ENCODE measurements at places on chromosomes 3 and 15.

GRCh38 chr3:125045965-125046364 is 9.8 kb downstream of the HEG1 start:
- H3K36me3 ChIP-seq: no peaks in the 10 kb centered on the region
- H3K4me3 ChIP-seq: no peak overlapping the region
- peaks cover 54% of the 10 kb centered on the region for H3K4me1 ChIP-seq

DNA sequence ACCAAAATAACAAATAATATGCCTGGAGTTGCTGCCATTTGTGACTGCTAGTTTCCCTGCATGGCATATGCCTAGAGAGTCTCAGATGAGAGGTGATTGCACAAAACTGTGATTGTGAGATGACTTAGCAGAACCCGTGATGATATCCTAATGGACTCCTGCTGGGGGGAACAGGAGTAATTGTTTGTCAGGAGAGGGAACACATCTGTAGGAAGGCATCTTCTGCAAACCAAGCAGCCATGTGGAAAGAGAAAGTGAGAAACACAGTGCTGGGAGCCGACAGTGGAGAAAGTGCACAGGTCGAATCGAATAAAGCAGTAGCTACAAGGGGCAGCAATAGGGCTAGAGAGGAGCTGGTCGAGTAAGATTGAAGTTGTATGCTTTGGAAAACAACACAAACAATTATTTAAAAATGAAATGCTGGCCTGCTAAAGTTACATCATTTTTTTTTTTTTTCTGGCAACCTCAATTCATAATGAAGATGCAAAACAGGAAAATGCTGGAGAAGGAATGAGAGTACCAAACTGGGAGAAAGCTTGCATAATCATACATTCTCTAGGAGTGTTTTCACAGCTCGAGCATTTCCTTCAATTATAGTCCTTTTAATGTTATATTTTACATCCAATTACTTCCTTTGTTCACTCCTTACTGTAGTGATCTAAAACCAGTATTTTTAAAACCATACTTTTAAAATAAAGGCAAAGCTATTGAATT is 494.2 kb upstream of the AGTR1 start:
- H3K36me3 ChIP-seq: no peaks in the 10 kb centered on the region
- H3K4me3 ChIP-seq: no peak overlapping the region
- H3K4me1 ChIP-seq: no peaks in the 10 kb centered on the region
- no peak overlapping the region for H3K27ac ChIP-seq
- no peak for DNase-seq

- no peak overlapping the region for H3K4me3 ChIP-seq
- H3K27ac ChIP-seq: no peak overlapping the region
- no peak for DNase-seq
- no peaks in the 10 kb centered on the region for H3K27me3 ChIP-seq
- no peaks in the 10 kb centered on the region for H3K4me1 ChIP-seq
- H3K36me3 ChIP-seq: no peaks in the 10 kb centered on the region
These were observed 78.8 kb downstream of the CMSS1 start for GRCh38 chr3:99896482-99896881.

GRCh38 chr15:43242616-43243015 is 21.8 kb upstream of the EPB42 start:
- no peak for DNase-seq
- no peaks in the 10 kb centered on the region for H3K4me1 ChIP-seq
- no peaks in the 10 kb centered on the region for H3K27me3 ChIP-seq
- no peaks in the 10 kb centered on the region for H3K36me3 ChIP-seq
- H3K27ac ChIP-seq: no peak overlapping the region

- H3K27me3 ChIP-seq: no peaks in the 10 kb centered on the region
- H3K36me3 ChIP-seq: peaks cover 28% of the 10 kb centered on the region
- no peak for DNase-seq
- no peak overlapping the region for H3K27ac ChIP-seq
- H3K4me3 ChIP-seq: no peak overlapping the region
These were observed 267.0 kb downstream of the PLCL2 start for GRCh38 chr3:17151598-17152373.

DNA sequence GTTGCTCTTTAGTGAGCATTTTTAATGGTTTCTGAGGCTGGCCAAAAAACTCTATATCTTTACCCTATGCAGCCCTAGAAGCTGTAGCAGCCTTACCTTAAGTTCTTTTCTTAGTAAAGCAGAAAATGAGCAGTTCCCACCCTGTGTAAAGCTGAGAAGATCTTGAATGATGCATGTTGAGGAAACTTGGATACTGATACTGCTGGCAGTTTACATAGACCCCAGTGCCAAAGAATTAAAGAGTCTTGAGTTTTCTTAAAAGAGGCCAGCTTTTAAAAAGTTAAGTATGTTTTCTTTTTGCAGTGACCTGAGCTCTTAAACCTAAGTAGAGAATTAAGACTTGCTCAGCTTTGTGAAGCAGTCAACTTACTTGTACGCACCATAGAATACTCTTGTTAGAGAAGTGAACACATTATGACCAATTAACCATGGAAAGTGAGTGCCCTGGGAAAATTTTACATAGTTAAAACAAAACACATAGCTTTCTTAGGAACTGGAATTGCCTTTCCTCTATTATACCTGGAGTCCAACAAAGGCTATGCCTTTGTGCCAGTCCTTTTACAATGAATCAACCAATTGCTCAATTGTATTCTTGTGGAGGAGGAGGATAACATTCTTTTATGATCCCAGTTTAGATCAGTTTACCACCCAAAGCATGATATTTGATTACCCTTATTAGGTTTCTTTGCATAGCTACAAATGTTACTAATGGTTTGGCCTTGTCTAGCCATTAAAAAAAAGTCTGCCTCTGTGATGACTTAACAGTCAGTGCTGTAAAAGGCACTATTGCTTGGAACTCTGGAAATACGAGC is 28.4 kb downstream of the PLS1 start:
- H3K4me1 ChIP-seq: no peaks in the 10 kb centered on the region
- no peak overlapping the region for H3K27ac ChIP-seq
- DNase-seq: no peak
- H3K4me3 ChIP-seq: no peak overlapping the region
- H3K36me3 ChIP-seq: no peaks in the 10 kb centered on the region

GRCh38 chr3:72086042-72086742 is 301.2 kb upstream of the PROK2 start:
- no peaks in the 10 kb centered on the region for H3K36me3 ChIP-seq
- no peaks in the 10 kb centered on the region for H3K4me1 ChIP-seq
- DNase-seq: no peak
- H3K27me3 ChIP-seq: no peaks in the 10 kb centered on the region

GRCh38 chr3:132713977-132714727 is 8.1 kb downstream of the NPHP3 start:
- H3K4me3 ChIP-seq: no peak overlapping the region
- H3K4me1 ChIP-seq: no peaks in the 10 kb centered on the region
- H3K27ac ChIP-seq: no peak overlapping the region
- peaks cover 41% of the 10 kb centered on the region for H3K36me3 ChIP-seq
- DNase-seq: no peak

GRCh38 chr3:101414121-101414520 is 93.7 kb upstream of the IMPG2 start:
- no peak for DNase-seq
- no peak overlapping the region for H3K27ac ChIP-seq
- no peaks in the 10 kb centered on the region for H3K27me3 ChIP-seq
- H3K4me1 ChIP-seq: no peaks in the 10 kb centered on the region

GRCh38 chr15:87604857-87605446 is 651.6 kb downstream of the NTRK3 start:
- no peak for DNase-seq
- H3K27me3 ChIP-seq: no peaks in the 10 kb centered on the region
- H3K4me3 ChIP-seq: no peak overlapping the region
- peaks cover 6% of the 10 kb centered on the region for H3K4me1 ChIP-seq
- H3K36me3 ChIP-seq: no peaks in the 10 kb centered on the region

DNA sequence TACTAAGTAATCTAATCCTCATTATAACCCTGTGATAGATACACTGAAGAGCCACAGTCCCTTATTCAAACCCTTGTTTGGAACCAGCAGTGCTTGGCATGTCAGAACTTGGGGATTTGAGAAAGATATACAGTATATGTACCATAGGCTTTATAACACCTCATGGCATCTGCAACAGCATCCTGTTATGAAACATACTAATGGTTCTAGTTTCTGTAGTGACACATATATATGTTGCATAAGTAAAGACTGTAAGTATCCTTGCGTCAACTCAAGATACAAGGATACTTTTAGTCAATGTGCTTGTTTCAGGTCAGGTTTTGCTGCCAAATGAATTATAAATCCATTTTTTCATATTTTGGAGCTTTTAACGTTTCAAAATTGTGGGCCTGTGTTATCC is 58.5 kb downstream of the CCNL1 start:
- no peak overlapping the region for H3K4me3 ChIP-seq
- no peaks in the 10 kb centered on the region for H3K27me3 ChIP-seq
- no peak for DNase-seq
- H3K4me1 ChIP-seq: peaks cover 5% of the 10 kb centered on the region
- no peak overlapping the region for H3K27ac ChIP-seq

DNA sequence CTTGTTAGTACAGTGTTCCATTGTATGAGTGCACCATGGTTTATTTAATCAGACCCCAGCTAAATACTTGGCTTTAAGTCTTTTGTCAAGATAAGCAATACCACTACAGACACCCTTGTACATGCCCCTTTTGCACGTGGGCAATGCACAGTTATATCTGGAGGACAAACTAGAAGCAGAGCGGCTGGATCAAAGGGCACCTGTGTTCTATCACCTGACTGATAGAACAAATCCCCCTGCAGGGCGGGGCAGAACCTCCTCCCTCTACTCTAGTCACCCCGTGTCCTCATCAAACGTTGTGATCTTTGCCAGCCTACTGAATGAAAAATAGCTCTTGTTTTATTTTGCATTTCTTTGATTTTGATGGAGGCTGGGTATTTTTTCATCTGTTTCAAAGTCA is 314.9 kb downstream of the TLE3 start:
- no peak overlapping the region for H3K4me3 ChIP-seq
- no peaks in the 10 kb centered on the region for H3K27me3 ChIP-seq
- H3K4me1 ChIP-seq: no peaks in the 10 kb centered on the region
- H3K36me3 ChIP-seq: no peaks in the 10 kb centered on the region
- H3K27ac ChIP-seq: no peak overlapping the region
- DNase-seq: no peak

GRCh38 chr15:47461652-47462141 is 255.6 kb upstream of the SEMA6D start:
- H3K27ac ChIP-seq: no peak overlapping the region
- no peaks in the 10 kb centered on the region for H3K36me3 ChIP-seq
- H3K4me3 ChIP-seq: no peak overlapping the region
- DNase-seq: no peak

DNA sequence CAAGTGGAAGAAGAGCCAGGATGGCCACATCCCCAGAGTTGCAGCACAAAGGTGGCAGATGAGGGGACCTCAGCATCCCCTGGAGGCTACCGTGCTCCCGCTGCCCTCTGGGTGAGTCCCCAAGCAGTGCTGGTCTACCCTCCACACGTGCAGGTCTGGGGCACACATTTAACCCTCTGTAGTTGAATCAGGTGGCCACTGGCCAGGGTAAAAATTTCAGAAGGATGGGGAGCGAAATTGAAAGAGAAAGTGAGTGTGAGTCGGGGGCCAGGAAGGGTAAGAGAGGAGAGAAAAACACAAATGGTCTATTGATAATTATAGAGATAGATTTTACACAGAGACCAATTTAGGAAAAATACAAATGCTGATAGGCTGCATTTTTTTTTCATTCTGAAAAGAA is 139.5 kb upstream of the EIF1B start:
- H3K4me1 ChIP-seq: no peaks in the 10 kb centered on the region
- peaks cover 3% of the 10 kb centered on the region for H3K36me3 ChIP-seq
- no peak overlapping the region for H3K27ac ChIP-seq
- H3K27me3 ChIP-seq: no peaks in the 10 kb centered on the region
- no peak overlapping the region for H3K4me3 ChIP-seq

DNA sequence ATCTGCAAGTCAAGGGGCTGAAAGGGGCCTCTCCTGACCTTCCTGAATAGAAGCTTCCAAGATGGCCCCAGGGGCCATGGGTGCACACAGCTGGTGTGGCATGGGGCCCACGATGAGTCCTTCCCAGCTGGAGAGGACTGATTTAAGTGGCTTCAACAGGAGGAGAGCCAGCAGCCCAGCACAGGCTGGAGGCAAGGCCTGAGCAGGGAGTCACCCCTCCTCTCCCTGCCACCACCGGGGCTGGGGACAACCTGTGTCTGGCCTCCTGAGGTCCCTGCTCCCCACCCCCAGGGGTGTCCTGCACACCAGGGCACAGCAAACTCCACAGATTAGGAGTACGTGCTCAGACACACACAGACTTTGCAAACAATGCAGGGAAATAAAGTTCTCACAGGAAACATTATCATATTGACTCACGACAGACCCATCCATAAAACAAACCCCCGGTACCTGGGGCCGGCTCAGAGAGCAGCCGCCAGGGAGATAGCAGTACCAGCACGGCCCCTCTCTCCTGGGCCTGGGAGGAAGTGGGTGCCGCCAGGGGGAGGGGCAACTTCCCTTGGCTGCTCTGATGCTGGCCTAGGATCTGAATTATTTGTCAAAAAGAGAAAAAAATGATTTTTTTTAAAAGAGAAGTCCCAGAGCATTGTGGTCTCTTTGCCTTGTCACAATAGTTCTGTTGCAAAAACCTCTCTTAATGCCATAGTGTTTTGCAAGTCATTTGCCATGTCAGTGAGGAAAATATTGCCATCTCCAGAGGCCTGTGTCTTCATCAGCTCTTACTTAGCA is 21.9 kb upstream of the TSEN2 start:
- no peaks in the 10 kb centered on the region for H3K4me1 ChIP-seq
- no peaks in the 10 kb centered on the region for H3K36me3 ChIP-seq
- H3K4me3 ChIP-seq: no peak overlapping the region
- DNase-seq: no peak

- H3K4me3 ChIP-seq: no peak overlapping the region
- no peaks in the 10 kb centered on the region for H3K4me1 ChIP-seq
- no peaks in the 10 kb centered on the region for H3K36me3 ChIP-seq
- H3K27me3 ChIP-seq: no peaks in the 10 kb centered on the region
These were observed 198.8 kb upstream of the TGFBR2 start for GRCh38 chr3:30407651-30408050.

GRCh38 chr3:77042882-77043281 is 3.0 kb downstream of the ROBO2 start:
- H3K36me3 ChIP-seq: no peaks in the 10 kb centered on the region
- DNase-seq: no peak
- H3K4me3 ChIP-seq: no peak overlapping the region
- H3K27ac ChIP-seq: no peak overlapping the region
- no peaks in the 10 kb centered on the region for H3K27me3 ChIP-seq

DNA sequence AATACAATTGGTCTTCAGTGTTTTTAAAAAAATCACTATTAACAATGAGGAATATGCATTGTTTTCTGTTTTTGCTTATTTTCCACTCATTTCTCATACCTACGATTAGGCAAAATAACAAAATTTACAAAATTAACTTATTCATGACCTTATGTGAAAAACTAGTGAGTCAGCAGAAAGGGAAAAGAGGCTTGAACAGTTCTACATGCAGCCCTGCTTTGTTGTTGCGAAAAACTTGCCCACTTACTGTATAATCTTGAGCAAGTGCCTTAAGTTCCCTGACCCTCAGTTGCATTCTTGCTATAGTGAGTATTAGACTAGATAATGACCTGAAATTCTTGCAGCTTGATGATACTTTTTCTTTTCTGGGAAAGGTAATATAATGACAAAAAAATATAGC is 551.1 kb upstream of the BCHE start:
- no peaks in the 10 kb centered on the region for H3K36me3 ChIP-seq
- no peak for DNase-seq
- no peak overlapping the region for H3K27ac ChIP-seq
- no peaks in the 10 kb centered on the region for H3K4me1 ChIP-seq
